Small intestine (tissue), 16 donors: ENCODE measurements at places on chromosomes 6 and 20.

DNA sequence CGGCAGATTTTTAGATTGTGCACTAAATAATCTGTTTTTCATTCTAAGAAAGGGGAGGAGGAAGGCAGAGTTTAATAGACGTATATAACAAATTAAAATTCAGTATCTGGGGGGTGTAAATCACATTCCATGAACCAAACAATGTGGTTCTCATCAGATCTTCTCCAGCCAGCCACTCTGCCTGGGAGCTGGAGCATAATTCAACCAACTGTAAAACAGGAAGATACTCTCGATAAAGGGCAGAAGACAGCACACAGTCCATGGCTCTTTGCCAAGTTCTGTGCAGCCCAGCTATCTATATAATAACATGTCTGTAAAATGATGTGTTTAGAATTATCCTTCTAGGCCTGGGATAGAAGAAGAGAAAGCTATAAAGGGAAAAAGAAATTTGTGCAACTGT, 289.9 kb upstream of the ZFP64 start:
- DNase-seq, result no peak

- DNase-seq, result peak; percentile 23
These were observed 177.5 kb downstream of the TMEM242 start for GRCh38 chr6:157145656-157146285.

- DNase-seq, result peak; percentile 37
These were observed 4.8 kb downstream of the GSTA3 start for GRCh38 chr6:52904562-52905279.

- DNase-seq, result no peak
These were observed 42.8 kb downstream of the MYO6 start for GRCh38 chr6:75791881-75792280.

- DNase-seq, result no peak
These were observed 35.8 kb downstream of the DTNBP1 start for GRCh38 chr6:15626878-15627674.

DNA sequence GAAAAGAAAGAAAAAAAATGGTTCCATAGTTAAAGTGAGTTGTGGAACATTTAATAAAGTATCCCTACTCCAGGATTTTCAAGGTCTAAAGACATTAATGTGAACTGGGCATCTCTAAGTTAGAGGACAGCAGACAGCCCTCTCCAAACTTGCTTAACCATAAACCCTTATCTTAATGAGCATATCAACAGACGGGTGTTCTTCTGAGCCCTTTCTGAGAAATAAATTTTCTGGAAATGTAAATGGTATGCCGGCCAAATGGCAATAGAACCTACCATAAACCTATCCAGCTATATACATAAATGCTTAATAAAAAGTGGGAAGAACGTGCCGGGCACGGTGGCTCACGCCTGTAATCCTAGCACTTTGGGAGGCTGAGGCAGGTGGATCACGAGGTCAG, 12.5 kb downstream of the SLC18B1 start:
- no peak for DNase-seq

GRCh38 chr6:50962213-50962759, 143.6 kb downstream of the TFAP2B start:
- DNase-seq, result no peak

GRCh38 chr6:134962421-134962820, 12.5 kb upstream of the ALDH8A1 start:
- no peak for DNase-seq

DNA sequence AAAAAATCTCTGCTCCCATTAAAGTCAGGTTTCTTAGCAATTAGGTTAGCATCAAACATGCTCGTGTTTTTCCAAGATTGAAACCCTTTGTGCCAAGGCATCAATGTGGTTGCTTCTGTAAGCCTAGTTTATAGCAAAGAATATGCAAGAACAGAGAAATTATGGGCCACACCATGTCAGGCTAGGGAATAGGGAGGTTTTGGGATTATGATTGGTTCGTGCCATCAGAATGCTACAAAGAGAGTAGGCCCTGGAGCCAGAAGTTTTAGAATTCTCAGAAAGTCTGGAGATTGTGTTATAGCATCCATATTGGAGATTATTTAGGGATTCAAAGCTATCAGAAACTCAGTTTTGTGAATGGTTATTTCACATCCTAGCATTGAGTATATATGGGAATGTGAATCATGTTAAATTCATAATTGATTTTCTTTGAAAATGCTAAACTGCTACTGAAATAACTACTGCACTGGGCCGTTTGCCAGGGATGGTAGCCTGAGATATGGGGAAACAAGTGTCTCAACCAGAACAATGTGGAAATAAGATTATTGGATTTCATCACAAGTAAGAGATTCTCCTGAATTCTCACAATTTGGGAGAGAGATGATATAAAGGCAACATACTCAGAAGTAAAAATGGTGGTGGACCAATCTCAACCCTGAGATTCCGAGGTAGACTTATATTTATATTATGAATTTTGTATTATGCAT, 45.3 kb downstream of the ZNF292 start:
- DNase-seq, result no peak

DNA sequence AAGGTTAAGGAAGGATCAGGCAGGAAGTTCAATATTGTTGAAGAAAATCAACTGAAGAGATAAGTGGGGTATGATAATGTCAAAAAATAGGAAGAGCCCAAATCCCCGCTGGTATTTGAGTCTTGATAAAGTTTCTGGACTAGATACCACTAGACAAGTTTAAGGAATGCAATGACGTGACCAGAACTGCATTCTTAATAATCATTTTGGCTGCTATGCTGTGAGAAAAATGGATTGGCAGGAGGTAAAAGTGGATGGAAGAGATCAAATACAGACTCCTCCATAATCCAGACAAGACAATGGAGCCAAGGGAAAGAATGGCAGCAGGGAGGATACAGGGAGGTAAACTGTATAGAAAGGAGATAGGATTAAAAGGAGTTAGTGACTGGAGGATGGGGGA, 128.2 kb downstream of the COL12A1 start:
- DNase-seq, result no peak

- no peak for DNase-seq
These were observed 38.8 kb upstream of the FOXA2 start for GRCh38 chr20:22623211-22623610.

- no peak for DNase-seq
These were observed 229.1 kb downstream of the NFATC2 start for GRCh38 chr20:51313358-51313827.

DNA sequence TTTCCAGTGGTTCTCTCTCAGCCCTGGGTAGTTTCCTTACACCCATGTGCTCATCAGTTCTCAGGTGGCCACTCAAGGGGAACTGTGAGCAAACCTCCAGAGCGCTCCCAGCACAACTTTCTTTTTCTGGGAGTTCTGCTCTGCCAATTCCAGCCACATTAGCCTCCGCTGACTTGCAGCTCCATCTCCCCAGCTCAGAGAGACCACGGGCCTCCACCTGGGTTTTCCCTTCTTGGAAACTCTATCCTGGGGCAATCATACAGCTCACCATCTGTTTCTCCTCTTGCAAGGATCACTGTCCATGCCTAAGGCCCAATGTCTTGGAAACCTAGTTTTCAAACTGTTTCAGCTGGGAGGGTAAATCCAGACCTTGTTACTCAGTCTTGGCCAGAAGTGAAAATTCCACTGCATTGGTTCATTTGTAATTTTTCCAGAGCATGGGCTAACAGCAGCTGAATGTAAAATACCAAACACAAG, 129.9 kb downstream of the EYA2 start:
- no peak for DNase-seq

DNA sequence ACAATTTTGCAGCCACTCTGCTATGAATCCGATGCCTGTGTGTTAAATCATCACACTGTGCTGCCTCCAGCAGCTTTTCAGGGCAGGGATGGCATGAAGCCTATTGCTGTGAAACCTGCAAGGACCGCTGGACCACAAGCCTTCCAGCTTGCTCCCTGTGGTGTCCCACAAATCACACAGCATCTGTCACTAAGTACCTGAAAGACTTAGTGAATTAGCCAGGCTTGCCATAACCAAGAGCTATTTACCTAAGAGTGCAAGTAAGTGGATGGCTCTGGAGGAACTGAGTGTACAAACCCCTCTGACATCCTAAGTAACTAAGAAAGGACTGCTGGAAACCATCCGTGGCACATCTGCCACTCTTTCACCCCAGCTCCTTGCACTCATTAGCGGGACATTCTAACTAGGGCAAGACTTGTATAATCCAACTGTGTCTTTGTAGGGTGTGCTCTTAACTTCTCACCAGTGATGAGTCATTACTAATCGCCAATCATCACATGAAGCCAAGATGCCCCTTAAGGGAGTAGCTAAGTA, 34.7 kb downstream of the FOXQ1 start:
- DNase-seq, result no peak

DNA sequence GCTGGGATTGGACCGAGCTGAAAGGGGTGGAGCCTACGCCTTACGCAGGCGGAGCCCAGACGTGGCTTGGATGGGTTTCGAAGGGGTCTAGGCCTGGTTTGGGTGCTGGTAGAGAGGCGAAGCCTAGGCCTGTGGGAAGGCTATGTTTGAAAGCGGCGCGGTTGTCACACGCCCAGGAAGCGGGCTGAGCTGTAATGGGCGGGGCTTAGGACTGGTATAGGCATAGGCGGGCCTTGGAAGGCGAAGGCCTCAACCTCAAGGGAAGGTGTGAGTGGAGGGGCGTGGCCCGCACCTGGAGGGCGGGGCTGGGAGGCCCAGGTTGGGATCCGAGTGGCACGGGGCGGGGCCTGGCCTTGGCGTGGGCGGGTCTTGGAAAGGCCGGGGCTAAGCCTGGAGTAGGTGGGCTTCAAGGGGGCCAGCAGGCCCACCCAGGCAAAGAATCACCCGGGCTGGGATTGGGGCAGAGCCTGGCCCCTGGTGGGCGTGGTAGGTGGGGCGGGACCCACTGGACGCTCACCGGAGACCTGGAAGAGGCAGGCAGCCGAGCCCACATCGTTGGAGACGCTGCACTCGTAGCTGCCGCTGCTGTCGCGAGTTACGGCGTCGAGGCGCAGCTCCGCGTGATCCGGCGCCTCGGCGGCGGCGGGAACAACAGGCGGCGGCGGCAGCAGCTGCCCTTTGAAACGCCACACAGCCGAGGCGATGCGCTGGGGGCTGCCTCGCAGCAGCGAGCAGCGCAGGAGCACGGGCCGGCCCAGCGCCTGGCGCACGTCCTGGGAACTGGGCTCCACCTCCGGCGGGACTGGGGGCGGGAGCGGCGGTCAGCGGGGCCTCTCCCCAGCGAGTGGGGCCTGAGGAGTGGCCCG, 49.0 kb downstream of the MDGA1 start:
- DNase-seq, result peak; percentile 28

DNA sequence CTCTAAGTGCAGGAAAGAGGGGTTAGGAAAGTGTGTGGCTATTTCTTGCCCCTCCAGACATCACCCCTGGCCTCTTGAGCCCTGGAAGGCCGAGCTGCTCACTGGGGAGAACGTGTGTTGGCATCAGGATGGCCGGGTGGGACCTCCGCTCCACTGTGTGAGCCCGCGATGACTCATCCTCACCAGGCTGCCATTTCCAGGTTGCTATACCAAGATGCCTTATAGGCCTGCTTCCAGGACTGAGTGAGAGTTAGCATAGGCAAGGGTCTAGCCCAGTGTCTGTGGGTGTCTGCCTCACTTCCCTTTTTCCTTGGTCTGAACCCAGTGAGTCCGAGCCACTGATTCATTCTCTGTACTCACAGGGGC, 105.0 kb downstream of the MRPL14 start:
- DNase-seq, result no peak

DNA sequence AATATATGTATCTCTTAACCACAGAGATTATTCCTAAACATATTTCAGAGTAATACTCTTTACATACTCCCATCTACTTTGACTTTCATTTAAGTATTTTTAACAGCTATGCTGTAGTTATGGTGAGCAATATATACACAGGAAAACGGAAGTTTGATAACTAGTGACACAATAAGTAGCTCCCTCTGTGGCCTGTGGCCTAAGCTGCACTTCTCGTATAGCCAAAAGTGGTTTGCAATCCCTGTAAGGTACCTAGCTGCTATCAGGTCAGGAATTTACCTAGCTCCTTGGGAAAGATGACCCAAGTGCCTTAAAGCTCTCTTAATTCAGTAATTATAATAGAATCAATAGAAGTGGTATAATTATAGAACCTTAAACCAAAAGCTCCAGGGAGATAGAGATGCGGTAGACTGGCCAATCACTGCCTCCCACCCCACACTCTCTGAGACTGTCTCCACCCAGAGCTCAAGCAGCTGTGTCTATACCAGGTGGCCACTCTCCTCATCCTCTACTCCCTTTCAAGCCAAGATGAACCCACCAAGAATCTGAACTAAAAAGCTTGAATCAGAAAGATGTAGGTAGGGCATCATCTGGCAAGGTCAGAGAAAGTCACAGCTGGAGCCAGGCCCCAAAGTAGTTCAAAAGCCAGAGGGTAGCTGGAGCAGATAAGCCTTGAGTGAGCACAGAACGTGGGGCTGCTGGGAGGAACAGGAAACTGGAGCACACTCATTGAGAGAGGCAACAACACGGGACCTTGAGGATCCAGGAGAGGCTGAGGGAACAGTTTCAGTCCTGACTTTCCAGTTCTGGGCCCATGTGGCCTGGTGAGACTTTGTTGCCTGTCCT, 84.9 kb upstream of the ASF1A start:
- DNase-seq, result peak; percentile 30

GRCh38 chr6:165746331-165746730, 83.3 kb upstream of the PDE10A start:
- no peak for DNase-seq

GRCh38 chr20:18750735-18751134, 62.8 kb upstream of the SCP2D1 start:
- no peak for DNase-seq

DNA sequence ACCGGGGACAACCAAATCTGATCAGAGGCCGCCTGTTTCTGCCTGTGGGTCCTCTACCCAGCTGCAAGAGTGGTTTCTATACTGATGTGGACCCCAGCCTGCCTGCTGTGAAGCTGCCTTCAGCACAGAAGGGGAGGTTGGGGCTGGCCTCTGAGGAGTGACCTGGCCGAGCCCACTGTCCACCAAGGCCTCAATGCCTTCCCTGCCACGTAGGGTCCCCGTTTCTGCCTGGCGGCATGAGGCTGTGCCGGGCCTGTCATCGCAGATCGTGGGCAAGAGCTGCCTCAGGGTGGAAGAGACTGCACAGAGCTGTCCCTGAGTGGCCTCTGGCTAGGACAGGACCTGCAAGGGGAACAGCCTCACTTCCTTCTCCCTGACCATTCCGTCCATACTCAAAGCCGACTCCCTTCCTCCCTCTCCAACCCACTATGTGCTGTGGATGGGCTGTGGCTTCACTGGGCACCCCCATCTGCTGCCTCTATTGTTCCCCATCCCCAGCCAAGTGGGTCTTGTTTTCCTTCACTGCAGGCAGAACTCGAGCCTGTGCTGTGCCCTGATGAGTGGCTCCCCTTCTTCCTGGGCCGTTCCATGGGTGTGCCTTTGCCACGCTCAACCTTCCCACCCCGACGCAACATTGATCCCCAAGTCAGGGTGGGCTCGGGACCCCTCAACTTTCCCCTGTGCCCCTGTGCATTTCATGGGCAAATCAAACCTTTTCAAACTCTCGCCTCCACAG, 60.3 kb downstream of the ERMARD start:
- no peak for DNase-seq

- no peak for DNase-seq
These were observed 172.9 kb downstream of the MCHR2 start for GRCh38 chr6:99821164-99821563.
